ENCODE measurements at places on chromosomes 1 and 21.
A peak's percentile ranks its signal among the peaks of the same experiment; 100 is the strongest.

GRCh38 chr1:10851024-10852013 is 54.9 kb upstream of the CASZ1 start:
- no peak for DNase-seq

GRCh38 chr1:198978523-198978922 is 339.7 kb downstream of the PTPRC start:
- no peak for DNase-seq

DNA sequence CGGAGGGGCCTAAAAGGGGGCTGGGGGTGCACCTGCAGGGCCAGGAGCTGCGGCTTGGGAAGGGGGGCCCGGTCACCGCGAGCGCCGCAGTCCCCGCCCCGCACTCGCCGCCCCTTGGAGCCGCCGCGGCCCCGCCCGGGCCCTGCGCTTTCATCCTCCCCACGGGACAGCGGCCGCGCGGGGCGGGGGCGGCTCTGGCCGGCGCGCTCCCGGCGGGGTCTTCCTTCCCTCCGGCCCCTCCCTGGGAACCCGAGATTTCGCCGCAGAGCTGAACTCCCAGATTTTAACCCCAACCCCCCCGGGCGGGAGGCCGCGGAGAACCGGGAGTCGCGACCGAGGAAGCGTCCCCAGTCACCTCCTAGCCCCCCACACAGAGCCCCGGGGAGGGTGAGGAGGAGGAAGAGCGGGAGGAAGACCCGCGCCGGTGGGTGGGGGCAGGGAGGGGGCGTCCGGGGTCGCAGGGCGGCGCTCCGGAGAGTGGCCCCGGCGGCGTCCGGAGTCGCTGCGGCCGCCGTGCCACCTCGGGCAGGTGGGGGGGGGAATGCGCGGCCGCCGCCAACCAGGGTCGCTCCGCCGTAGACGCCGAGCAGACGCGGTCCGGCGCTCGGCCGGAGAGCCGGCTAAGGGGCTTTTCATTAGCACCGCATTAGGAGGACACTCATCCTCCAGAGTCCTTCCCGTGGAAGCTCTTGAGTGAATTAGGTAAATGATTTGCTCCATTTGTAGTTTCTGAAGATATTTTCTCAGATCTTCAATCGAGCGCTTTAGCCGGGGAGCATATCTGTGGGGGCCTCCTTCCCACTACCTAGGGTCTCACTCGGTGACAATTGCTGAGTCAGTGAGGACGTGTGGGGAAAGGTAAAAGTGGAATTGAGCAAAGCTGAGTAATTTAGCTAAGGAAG is 31.6 kb upstream of the NFIA start:
- peak; percentile 75 for DNase-seq

GRCh38 chr21:36470294-36470693 is 9.6 kb downstream of the CLDN14 start:
- DNase-seq: no peak

- DNase-seq: no peak
Measured at GRCh38 chr1:152546704-152547103, 19.9 kb downstream of the LCE3E start.

- peak; percentile 18 for DNase-seq
Measured at GRCh38 chr21:37071561-37072273, 1.2 kb downstream of the PIGP start.

- no peak for DNase-seq
Measured at GRCh38 chr1:212605441-212606394, 2.8 kb upstream of the ATF3 start.
